Activated CD8-positive, alpha-beta T cell treated with anti-CD3 and anti-CD28 coated beads for 36 hours (primary cell): ENCODE measurements at places on chromosomes 1 and 21.

- H3K36me3 ChIP-seq: no peaks in the 10 kb centered on the region
- H3K4me3 ChIP-seq: no peak overlapping the region
- no peak overlapping the region for H3K27ac ChIP-seq
- DNase-seq: no peak
- H3K27me3 ChIP-seq: no peaks in the 10 kb centered on the region
Observed at GRCh38 chr1:172955161-172955815, 95.5 kb downstream of the TNFSF18 start.

GRCh38 chr1:47793563-47793962 lies 203.6 kb downstream of the TRABD2B start:
- H3K27me3 ChIP-seq: no peaks in the 10 kb centered on the region
- DNase-seq: no peak
- H3K27ac ChIP-seq: no peak overlapping the region

GRCh38 chr1:172476218-172476811 lies 32.4 kb upstream of the PIGC start:
- no peak overlapping the region for H3K27ac ChIP-seq
- H3K36me3 ChIP-seq: no peaks in the 10 kb centered on the region
- H3K27me3 ChIP-seq: peaks cover 1% of the 10 kb centered on the region
- H3K4me3 ChIP-seq: no peak overlapping the region

DNA sequence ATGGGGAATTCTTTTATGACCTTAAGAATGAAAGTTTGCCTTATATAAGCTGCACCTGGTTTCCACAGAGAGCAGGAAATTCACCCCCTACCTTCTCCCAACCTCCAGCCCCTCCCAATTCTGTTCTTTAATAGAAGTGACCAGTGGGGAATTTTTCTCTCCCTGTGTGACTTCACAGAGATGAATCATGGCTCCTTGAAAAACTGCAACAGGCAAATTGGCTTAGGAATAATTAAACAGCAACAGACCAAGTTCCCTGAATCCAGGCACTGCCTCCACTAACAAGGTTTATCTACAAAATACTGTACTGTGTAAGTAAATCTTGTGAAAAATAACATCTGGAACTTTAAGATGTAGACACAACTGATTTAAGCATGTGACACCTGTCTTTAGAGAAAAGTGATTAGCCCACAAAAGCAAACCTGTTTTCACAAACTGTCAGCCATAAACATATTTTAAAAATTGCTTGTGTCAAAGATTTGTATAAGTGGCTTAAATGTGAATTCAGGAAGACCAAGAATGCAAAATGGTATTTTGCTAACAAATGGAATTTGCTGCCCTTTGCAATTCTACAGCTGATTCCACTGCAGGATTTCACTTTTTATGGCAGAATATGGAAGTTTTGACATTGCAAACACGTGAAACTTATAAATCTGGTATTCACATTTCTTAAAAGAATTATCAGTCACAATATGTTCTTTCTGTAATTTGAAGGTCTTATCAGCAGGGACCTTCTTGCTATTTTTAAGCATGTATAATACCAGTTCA lies 54.0 kb downstream of the ALG14 start:
- no peaks in the 10 kb centered on the region for H3K36me3 ChIP-seq
- no peak overlapping the region for H3K4me3 ChIP-seq
- no peaks in the 10 kb centered on the region for H3K27me3 ChIP-seq
- H3K27ac ChIP-seq: no peak overlapping the region
- DNase-seq: no peak

GRCh38 chr1:160868141-160868540 lies 5.5 kb upstream of the CD244 start:
- no peaks in the 10 kb centered on the region for H3K27me3 ChIP-seq
- H3K4me3 ChIP-seq: no peak overlapping the region
- peaks cover 16% of the 10 kb centered on the region for H3K4me1 ChIP-seq
- H3K27ac ChIP-seq: no peak overlapping the region
